Left cardiac atrium (tissue), 4 donors: ENCODE measurements at places on chromosomes 2 and 18. TPM values are rescaled to one million over a fixed set of nuclear protein-coding genes. Genes with fewer than 3 reads are reported as not detected.

DNA sequence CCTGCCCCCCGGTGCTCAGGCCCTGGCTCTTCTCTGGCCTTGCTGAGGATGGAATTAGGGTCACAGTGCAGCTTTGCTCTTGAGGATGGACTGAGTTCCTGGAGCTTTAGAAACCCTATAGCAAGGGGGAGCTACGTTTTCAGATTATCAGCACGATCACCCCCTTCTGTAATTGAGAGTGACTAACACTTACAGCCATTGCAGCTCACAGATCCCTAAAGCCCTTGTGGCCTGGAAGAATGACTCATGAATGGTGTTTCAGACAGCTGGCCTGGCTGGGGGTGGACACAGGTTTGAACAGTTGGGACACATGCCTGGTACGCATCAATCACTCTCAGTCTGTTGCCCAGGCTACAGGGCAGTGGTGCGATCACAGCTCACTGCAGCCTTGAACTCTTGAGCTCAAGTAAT is 79.7 kb upstream of the IGFBP5 start:
- DNase-seq: peak; percentile 69

DNA sequence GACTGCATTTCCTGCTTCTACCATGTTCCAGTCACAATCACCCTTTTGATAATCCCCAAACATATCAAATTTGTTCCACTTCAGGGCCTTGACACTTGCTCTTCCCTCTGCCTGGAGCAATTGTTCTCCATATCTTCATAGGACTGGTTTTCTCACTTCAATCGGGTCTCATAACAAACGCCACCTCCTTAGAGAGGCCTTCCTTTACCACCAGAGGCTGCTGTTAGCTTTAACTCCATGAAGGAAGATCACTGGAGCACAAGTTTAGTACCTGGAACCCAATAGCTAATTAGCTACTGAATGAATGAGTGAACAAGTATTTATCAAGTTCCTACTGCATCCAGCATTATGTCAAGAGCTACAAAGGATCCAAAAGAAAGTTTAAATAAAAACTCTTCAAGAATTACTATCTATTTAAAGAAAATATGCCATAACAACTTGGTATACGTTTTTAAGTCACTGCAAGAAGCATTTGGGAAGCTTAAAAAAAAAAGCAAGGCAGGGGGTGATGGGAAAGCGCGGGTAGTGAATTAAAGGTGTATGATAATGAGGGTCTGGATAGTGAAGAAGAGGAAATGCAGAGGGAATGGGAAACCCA is 58.8 kb downstream of the BAZ2B start:
- DNase-seq: no peak

DNA sequence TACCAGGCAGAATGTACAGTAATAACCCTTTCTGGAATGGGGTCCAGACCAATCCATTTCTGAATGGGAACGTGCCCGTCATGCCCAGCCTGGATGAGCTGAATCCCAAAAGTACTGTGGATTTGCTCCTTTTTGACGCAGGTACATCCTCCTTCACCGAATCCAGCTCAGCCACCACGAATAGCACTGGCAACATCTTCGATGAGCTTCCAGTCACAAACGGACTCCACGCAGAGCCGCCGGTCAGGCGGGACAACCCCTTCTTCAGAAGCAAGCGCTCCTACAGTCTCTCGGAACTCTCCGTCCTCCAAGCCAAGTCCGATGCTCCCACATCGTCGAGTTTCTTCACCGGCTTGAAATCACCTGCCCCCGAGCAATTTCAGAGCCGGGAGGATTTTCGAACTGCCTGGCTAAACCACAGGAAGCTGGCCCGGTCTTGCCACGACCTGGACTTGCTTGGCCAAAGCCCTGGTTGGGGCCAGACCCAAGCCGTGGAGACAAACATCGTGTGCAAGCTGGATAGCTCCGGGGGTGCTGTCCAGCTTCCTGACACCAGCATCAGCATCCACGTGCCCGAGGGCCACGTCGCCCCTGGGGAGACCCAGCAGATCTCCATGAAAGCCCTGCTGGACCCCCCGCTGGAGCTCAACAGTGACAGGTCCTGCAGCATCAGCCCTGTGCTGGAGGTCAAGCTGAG is 89.6 kb downstream of the SH3BP4 start:
- DNase-seq: no peak

DNA sequence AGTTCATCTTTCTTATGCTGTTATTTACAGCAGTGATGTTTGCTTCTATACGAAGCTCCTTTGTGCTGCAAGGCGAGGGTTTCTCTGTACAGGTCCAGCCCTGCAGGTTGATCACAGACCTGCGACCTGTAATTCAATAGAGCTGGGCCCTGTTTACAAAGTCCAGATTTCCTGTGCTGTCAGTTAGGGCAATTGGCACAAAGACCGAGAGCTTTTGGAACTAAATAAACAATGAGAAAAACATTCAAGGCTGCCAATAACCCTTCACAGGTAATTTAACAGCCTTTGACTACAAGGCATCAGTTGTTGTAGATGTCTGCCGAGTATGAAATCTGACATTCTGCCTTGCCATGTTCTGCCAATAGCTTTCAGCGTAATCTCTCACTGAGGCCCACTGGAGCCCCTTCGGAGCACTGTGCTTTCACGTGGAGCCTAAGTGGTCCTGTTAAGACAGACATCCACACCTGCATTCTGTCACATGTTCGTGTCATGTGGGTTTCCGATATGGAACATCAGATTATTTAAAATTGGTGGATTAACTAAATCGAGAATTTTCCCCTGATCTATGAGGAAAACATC is 232.5 kb downstream of the PTGR3 start:
- DNase-seq: no peak

- no peak for DNase-seq
Measured at GRCh38 chr2:126898636-126899035, at the start of gene TEX51. TEX51 (plus strand) TSS chr2:126898890; CDS start chr2:126898919, 29 bp downstream.

GRCh38 chr18:11304928-11305327 is 155.6 kb upstream of the PIEZO2 start:
- no peak for DNase-seq

DNA sequence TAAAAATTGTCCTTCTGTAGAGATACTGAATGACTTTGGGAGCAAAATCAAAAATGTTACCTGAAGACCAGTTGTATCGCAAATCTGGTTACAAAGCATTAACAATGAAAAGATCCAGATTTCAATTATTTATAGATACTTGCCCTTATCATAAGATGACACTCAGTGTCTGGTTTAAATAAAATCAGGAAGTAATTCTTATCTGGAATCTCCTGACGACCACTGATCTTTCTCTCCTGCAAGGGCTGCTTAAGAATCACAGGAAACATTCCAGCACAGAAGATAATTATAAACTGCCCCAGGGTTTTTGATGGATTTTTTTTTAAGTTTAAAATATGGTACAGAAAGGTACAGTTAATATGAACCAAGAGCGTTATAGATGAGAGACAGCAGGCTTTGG is 205.7 kb downstream of the ALK start:
- no peak for DNase-seq

- DNase-seq: no peak
Measured at GRCh38 chr2:199462347-199462955, 4.7 kb upstream of the SATB2 start.

The BMPR2 gene
- 46.7 TPM for total RNA-seq

The SCN9A gene
- 1.8 TPM for total RNA-seq

The UGT1A3 gene
- not detected for total RNA-seq
